SK-N-SH (cell line): ENCODE measurements at places on chromosomes 13 and 19.

GRCh38 chr13:78649997-78650716 lies 8.8 kb downstream of the OBI1 start:
- no peak for DNase-seq

DNA sequence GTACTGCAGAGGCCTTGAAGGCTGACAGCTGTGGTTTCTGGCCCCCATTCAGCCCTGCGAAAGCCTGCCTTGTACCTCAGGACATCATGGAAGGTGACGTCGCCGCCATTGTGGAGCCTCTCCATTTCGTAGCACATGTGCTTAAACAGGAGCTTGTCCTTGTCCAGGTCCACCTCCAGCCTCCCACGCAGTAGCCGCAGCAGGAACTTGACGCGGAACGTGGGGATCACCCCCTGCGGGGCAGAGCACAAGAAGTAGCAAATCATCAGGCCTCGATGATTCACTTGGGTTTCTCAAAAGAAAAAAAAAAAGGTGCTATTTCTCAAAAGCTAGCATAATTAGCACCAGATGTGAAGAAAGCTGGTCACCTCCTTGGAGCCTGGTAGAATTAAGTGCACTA lies 351.0 kb downstream of the NALCN start:
- no peak for DNase-seq

GRCh38 chr19:58400316-58400915 lies 5.0 kb downstream of the RNF225 start:
- peak; percentile 82 for DNase-seq

- DNase-seq, result no peak
Measured at GRCh38 chr13:41542281-41542680, 84.9 kb downstream of the RGCC start.

- peak; percentile 85 for DNase-seq
Measured at GRCh38 chr19:33226550-33227241, 1.0 kb upstream of the SLC7A10 start.
